A172 (cell line): ENCODE measurements at places on chromosomes 6 and 20. TPM values are rescaled to one million over a fixed set of nuclear protein-coding genes. Genes with fewer than 3 reads are reported as not detected.

Gene CLIC5
- not detected in 2 replicates for total RNA-seq

Gene PSORS1C1
- 1.1 and 3.4 TPM in 2 replicates for total RNA-seq

Gene CCM2L
- not detected in 2 replicates for total RNA-seq

Gene TMEM244
- not detected in 2 replicates for total RNA-seq

Gene CAPN11
- not detected in 2 replicates for total RNA-seq

Gene OOEP
- total RNA-seq, result not detected in 2 replicates

Gene LRRC1
- total RNA-seq, result 11.3 and 13.3 TPM in 2 replicates

Gene ZNF184
- total RNA-seq, result 11.8 and 14.2 TPM in 2 replicates

Gene CD40
- not detected in 2 replicates for total RNA-seq

Gene LYRM4
- total RNA-seq, result 26.1 and 35.0 TPM in 2 replicates

Gene BEND3
- total RNA-seq, result 2.3 and 3.5 TPM in 2 replicates

Gene MUC22
- 0.14 TPM in 1 of 2 replicates, not detected in the other for total RNA-seq

Gene RNF144B
- 0.60 and 1.3 TPM in 2 replicates for total RNA-seq

Gene RPS6KA2
- 29.0 and 32.6 TPM in 2 replicates for total RNA-seq

Gene VSX1
- total RNA-seq, result 0.10 TPM in 1 of 2 replicates, not detected in the other

Gene BHLHE23
- not detected in 2 replicates for total RNA-seq

Gene FOXQ1
- 0.24 TPM in 1 of 2 replicates, not detected in the other for total RNA-seq

Gene WFDC2
- total RNA-seq, result not detected in 2 replicates

Gene EYA2
- total RNA-seq, result 0.47 TPM in 1 of 2 replicates, not detected in the other

Gene VEGFA
- 29.0 and 35.2 TPM in 2 replicates for total RNA-seq

Gene SOX18
- 0.21 and 1.9 TPM in 2 replicates for total RNA-seq

Gene LGSN
- not detected in 2 replicates for total RNA-seq

Gene SMLR1
- total RNA-seq, result not detected in 2 replicates

Gene L3MBTL3
- 5.4 and 7.6 TPM in 2 replicates for total RNA-seq

Gene TFAP2B
- total RNA-seq, result not detected in 2 replicates

Gene WFDC12
- not detected in 2 replicates for total RNA-seq

Gene SRSF3
- 238 and 255 TPM in 2 replicates for total RNA-seq

Gene TRIM31
- total RNA-seq, result not detected in 2 replicates

Gene TTPAL
- total RNA-seq, result 9.8 and 10.9 TPM in 2 replicates

Gene SPATS1
- total RNA-seq, result not detected in 2 replicates

Gene RAET1L
- total RNA-seq, result 0.69 TPM in 1 of 2 replicates, not detected in the other

Gene RAMACL
- 0.19 and 1.2 TPM in 2 replicates for total RNA-seq

Gene NR2E1
- 0.05 TPM in 1 of 2 replicates, not detected in the other for total RNA-seq

Gene CGA
- not detected in 2 replicates for total RNA-seq

Gene ARMH2
- not detected in 2 replicates for total RNA-seq

Gene ZNF334
- total RNA-seq, result 0.12 TPM in 1 of 2 replicates, not detected in the other

Gene FAM83B
- not detected in 2 replicates for total RNA-seq

Gene TSBP1
- total RNA-seq, result not detected in 2 replicates

Gene TRERF1
- 3.4 and 3.5 TPM in 2 replicates for total RNA-seq

Gene TSHZ2
- total RNA-seq, result 0.36 TPM in 1 of 2 replicates, not detected in the other

Gene ID4
- 0.22 and 3.8 TPM in 2 replicates for total RNA-seq

Gene DDR1
- total RNA-seq, result 39.0 and 50.9 TPM in 2 replicates
